Lung microvascular endothelial cell (primary cell): ENCODE measurements at places on chromosomes 12 and 14.
A peak's percentile ranks its signal among the peaks of the same experiment; 100 is the strongest.

GRCh38 chr12:6273541-6274230 is 36.8 kb upstream of the PLEKHG6 start:
- DNase-seq, result peak; percentile 77

DNA sequence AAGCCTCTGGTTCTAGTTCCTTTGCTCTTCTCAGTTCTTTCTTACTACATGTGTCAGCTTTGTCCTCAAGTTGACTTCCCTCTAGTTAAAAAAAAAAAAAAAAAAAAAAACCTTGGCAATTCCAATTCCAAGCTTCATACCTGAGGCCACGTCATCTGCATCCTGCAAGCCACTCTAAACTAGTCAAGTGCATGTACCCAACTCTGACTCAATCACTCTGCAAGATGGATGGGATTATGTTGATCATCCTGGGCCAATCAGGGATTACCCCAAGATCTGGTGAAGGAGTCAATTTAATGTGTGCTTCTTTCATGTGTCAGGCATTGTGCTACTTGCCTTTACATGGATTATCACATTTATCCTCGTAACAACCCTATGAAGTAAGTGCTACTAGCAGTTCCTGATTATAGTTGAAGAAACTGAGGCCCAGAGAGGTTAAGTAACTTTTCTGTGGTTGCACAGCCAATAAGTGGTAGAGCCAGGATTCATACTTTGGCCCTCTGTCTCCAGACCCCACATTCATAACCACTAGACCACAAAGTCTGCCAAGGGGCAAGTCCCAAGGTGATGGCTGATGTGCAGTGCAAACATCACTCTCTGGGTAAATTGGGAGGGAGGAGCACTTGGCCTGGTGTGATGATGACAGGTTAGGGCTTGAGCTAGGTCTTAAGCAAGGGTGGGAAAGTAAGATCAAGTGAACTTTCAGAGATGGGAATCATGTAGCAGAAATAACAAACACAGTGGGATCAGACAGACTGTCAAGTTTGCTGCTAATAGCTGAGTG is 17.3 kb upstream of the CCND2 start:
- no peak for DNase-seq

- DNase-seq, result no peak
Observed at GRCh38 chr14:75968456-75968855, 13.3 kb downstream of the TGFB3 start.

- peak; percentile 94 for DNase-seq
Observed at GRCh38 chr12:104303538-104304151, at the start of gene EID3. EID3 (plus strand) TSS chr12:104303739; CDS start chr12:104303935, 196 bp downstream.

- DNase-seq, result no peak
Observed at GRCh38 chr12:16520328-16520727, 85.6 kb downstream of the LMO3 start.
